Stimulated activated CD4-positive, alpha-beta T cell treated with anti-CD3 and anti-CD28 coated beads, TNF-alpha, amount 100 ng/mL, for 24 hours (primary cell): ENCODE measurements at places on chromosomes 16 and 17.

- DNase-seq = no peak
Observed at GRCh38 chr17:28855336-28855679, 492 bp downstream of the ERAL1 start.

DNA sequence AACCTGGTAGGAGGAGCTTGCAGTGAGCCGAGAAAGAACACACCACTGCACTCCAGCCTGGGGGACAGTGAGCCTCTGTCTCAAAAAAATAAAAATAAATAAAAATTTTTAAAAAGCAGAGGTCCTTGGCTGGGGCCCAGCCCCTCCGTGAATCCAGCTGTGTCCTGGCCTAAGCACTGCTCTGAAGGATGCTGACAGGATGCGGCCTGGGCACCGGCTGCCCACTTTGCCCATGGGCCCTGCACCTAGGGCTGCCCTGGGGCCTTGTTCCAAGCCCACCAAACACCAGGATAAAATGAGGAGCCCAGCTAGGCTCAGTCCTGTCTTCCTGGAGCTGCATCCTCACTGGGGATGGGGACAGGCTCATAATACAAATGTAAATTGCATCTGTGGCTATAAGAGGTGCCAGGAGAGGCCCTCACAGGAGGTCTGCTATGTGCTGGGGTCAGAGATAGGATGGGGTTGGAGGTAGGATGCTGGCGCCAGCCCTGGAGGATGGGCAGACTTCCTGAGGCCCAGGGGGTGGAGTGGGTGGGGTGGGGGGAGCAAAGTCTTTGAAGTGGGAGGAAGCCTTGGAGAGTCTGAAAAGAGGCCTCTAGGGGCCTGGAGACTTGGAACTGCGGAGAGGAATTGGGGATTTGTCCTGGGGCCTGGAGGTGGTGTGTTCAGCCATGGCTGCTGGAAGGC lies 6.2 kb downstream of the C16orf89 start:
- no peak for DNase-seq

GRCh38 chr17:75850928-75851692 lies 4.0 kb downstream of the WBP2 start:
- no peak for DNase-seq

GRCh38 chr16:79097771-79098170 lies 502.8 kb downstream of the MAF start:
- DNase-seq = no peak

DNA sequence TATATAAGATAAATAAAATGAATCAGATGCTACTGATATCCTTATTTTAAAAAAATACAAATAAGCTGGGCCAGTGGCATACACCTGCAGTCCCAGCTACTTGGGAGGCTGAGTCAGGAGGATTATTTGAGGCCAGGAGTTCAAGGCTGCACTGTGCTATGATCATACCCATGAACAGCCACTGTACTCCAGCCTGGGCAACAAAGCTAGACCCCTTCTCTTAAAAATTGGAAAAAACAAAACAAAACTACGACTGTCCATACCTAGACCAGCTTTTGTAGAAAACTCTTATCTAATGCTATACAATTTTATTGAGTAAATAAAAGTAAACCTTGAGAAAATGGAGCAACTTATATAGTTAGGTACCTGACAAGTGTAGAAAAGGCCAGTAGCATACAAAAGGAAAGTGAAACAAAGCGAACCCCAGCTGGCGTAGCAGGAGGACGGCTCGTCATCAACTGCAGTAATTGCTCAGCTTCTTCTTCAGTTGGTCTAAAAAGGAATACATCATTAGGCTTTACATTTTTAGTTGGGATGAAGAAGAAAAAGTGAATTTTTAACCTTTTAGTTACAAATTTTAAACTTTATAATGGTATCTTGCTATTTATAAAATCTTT lies 23.6 kb downstream of the INTS2 start:
- peak; percentile 5 for DNase-seq
